Germinal center (tissue), 1 donor: ENCODE measurements at places on chromosomes 6 and 20.

DNA sequence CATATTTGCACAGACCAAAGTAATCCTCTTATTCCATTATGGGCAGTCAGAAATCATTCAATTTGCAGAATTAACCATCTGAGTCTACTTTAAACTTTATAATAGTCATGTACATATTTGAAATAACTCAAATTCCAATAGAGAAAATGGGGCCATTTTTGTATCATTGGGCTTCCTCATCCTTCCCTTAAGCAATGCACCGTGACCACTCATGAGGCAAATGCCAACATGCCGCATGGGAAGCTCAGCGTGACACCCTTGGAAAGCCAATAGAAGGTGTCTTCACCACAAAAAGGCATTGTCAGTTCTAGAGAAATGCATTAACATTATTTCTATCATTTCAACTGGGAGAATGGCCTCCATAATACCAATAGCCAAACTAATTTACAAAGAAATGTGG is 38.5 kb downstream of the SIM1 start:
- no peak for DNase-seq

DNA sequence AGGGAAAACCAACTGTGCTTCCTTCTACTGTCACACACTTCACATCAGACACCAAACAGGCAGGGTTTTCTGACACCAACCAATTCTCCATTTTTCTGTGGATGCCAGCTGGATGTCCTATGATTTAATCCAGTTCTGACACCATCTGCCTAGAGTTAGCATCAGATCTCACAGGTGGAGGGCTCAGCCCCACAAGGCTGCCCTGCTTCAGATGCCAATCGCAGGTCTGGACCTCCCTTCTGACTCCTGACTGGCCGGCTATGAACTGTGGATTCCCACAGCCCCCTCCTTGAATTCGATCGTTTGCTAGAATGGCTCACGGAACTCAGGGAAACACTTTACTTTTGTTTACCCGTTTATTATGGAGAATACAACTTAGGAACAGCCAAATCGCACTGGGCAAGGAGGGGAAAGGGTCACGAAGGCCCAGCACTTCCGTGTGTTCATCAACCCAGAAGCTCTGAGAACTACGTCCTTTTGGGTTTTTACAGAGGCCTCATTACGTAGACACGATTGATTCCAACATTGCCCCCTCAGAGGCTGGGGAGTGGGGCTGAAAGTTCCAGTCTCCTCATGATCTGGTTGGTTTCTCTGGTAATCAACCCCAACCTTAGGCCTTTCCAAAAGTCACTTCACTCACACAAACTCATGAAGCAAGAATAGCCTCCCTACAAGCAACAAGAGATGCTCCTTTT is 25.4 kb upstream of the MAS1 start:
- no peak for DNase-seq

DNA sequence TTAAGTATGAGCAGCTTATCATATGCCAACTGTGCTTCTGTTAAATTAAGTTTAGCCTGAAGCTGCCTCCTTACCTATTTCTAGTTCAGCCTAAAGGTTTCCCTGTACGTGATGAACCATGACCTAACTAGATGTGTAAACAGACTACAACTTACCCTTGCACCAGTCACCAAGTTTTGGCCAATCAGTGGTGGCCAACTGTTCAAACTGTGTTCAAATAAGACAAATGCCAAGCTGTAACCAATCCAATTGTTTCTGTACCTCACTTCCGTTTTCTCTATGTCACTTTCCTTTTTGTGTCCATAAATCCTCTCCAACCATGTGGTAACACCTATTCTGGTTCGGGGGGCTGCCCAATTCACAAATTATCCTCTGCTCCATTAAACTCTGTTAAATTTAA is 6.0 kb upstream of the SLC2A10 start:
- DNase-seq = no peak

DNA sequence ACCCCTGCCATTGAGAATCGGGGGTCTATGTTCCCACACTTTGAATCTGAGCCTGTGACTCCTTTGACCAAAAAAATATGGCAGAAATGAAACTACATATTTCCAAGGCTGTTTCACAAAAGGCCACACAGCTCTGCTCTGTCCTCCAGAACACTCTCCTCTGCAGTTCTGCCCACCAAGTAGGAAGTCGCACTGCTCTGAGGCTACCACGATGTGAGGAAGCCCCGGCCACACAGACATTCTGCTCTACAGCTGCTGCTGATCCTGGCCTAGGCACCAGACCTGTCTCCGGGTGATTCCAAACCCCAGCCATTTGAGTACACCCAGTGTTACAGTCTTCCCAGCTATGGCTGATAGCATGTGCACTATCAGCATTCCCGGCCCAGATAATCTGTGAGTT is 85.1 kb downstream of the LYRM4 start:
- DNase-seq = no peak

- no peak for DNase-seq
Measured at GRCh38 chr20:1462001-1462400, 4.6 kb downstream of the NSFL1C start.

DNA sequence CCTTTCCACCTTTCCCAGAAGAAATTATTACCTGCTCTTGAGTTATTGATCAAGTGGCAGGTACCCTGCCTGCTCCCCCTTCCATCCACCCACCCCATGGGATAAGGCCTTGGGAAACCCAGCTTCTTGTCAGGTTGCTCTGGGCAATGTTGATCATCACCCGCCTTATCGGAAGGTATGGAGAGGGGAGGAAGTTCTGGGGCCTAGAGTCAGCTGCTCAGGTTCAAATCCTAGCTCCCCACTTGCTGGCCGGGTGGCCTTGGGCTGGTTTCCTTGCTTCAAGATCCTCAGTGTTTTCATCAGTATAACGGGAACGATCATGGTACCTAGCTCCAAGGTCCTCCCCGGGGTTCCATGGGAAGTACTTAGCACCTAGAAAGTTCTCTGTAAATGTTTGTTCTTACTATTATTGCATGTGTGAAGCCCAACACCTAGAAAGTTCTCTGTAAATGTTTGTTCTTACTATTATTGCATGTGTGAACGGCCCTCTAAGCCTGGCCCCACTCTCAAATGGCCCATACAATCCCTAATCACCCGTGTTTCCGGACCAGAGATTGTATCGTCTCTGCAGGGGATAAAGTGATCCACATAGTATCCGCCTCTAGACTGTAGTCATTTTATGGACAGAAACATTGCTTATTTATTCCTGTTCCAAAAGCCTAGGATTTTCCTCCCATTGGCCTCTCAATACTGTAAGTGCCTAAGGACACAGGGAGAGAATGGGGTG is 1.1 kb upstream of the PREX1 start:
- DNase-seq = no peak

DNA sequence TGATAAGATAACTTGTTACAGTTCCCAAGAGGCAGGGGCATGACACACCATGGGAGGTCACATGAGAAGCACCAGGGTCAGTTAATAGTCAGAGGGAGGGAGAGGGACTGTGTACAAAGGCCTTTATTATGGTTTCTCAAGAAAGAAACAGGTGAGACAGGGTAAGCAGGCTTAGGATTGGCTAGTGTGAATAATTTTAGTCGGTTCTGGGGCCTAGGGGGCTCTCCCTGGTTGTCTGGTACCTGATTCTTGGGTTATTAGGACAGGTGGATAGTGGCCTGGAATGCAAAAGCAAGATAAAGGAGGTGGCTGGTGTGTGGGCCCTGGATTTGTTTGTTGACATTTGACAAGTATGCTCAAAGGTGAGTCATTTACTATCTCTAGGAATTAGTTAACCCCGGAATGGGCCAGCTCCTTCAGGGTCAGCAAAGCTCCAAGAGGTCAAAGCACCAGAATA is 49.4 kb upstream of the MCUR1 start:
- DNase-seq = no peak

DNA sequence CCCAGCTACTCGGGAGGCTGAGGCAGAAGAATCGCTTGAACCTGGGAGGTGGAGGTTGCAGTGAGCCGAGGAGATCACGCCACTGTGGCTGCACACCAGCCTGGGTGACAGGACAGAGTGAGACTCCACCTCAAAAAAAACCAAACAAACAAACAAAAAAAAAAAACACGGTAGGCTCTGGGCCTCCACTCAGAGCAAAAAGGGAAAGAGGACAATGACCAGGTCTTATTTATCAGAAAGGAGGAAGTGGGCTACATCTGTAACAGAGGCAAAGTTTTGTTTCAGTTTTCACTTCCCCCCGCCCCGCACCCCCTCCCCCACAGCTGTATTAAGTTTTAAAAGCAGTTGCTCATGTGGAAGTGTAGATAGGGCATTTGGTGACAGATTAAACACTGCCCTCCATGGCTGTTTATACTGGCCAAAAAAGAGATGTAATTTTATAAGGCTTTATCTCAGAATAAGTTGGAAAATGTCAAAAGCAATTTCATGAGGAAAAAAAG is 114.6 kb downstream of the RCAN2 start:
- peak; percentile 72 for DNase-seq

GRCh38 chr20:20992686-20993360 is 113.3 kb downstream of the LINC00237 start:
- no peak for DNase-seq

- no peak for DNase-seq
Measured at GRCh38 chr20:38191654-38192053, 26.6 kb upstream of the TGM2 start.

GRCh38 chr6:127291495-127291894 is 24.8 kb downstream of the RNF146 start:
- no peak for DNase-seq

GRCh38 chr20:5818346-5818681 is 68.1 kb downstream of the SHLD1 start:
- no peak for DNase-seq

GRCh38 chr6:120871416-120872261 is 462.6 kb downstream of the TBC1D32 start:
- DNase-seq = no peak
